Stimulated activated CD8-positive, alpha-beta memory T cell treated with anti-CD3 and anti-CD28 coated beads, Interleukin-15, amount 100 ng/mL, for 1 hour (primary cell): ENCODE measurements at places on chromosomes 2 and 18.

DNA sequence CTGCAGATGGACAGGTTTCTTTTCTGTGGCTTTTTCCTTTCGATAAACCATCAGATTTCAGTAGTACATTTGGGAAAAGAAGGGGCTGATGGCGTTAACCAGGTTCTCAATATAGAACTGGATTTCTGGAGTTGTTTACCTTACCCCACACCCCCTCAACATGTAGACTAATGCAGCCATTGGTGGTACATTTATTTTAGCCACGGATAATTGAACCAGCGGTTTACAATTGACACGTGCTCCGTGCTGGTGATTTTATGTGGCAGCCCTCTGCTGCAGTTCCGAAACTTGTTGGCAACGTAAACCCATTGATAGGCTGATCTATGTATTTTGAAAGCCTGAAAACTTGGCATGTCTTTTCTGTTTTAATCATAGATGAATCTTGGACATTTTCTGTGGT is 5.4 kb downstream of the SOX11 start:
- DNase-seq, result no peak

DNA sequence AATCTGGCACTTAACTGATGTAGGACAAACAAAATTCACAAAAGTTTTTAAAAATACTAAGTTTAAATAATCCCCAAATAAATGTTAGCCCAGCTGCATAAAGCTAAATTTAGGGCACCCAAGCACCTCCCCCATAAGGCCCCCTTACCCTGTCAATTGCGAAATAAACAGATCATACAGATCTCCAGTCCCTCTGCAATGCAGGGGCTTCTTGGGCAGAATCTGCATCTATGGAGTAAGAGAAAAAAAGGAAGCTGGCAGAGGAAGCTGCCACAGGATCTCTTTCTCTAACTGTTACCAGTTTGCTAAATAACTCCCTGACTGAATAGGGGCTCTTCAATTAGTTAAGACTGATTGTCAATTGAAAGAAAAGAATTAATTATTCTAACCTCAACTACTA is 117.7 kb downstream of the MEMO1 start:
- no peak for DNase-seq

GRCh38 chr2:31161637-31162036 is 23.4 kb upstream of the GALNT14 start:
- DNase-seq, result no peak

DNA sequence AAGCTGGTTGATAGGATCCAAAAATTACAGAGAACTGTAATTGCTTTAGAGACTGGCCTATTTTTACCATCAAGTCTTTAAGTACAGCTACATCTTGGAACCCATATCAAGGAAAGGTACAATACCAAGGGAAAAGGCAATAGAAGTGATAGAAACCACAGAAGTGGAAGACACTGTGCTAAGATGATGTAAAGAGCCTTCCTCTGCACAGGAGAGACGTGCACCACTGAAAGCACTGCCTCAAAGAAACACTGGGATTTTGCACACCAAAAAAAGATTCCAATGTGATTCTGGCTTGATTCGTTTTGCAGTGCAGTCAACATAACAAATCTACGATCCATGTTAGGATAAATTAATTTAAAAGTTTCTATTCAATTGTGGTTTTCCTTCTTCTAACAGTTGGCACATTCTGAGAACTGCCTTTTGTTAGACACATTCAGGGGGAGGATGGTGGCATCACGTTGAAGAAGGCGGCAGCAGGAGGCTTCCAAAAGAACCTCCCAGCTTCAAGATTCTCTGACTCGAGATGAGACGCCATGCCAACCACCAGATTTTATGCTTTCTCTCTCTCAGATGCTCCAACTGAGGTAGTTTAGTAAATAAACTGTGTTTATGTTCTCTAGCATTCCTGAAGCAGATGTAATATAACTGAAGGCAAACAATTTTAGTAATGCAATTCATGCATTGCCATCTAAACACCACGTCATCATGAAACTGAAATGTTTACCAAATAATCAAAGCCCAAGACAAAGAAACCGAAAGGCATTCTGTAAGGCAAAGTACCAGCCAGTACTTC is 102.9 kb downstream of the BCL2 start:
- no peak for DNase-seq

DNA sequence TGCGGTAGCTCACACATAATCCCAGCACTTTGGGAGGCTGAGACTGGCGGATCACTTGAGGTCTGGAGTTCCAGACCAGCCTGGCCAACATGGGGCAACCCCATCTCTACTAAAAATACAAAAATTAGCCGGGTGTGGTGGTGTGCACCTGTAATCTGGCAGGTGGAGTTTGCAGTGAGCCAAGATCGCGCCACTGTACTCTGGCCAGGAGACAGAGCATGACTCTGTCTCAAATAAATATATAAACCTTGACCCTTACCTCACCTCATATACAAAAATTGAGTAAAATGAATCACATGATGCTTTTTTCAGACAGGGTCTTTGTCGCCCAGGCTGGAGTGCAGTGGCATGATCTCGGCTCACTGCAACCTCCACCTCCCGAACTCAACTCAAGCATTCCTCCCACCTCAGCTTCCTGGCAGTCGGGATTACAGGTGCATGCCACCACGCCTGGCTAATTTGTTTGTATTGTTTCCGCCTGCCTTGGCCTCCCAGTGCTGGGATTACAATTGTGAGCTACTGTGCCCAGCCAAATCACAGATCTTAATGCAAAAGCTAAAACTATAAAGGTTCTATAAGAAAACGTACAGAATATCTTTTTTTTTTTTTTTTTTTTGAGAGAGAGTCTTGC is 25.3 kb downstream of the XPO1 start:
- no peak for DNase-seq

DNA sequence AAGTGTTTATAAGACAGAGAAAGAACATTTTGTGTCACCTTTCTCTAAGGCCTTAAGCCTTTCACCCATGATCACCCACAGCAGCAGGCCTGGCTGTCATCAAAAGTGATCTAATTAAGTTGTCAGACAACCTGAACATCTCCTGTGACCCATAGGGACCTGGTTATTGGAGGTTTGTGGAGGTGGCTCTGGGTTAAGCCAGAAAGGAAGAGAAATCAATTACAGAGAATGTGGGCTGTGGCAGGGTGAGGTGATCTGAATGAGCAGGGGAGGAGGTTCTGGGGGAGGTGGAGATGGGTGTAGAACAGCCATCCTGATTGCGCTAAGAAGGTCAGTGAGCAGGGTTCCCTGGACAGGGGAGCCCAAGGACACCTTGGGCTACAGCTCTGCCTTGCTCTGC is 170.8 kb downstream of the FSHR start:
- no peak for DNase-seq

DNA sequence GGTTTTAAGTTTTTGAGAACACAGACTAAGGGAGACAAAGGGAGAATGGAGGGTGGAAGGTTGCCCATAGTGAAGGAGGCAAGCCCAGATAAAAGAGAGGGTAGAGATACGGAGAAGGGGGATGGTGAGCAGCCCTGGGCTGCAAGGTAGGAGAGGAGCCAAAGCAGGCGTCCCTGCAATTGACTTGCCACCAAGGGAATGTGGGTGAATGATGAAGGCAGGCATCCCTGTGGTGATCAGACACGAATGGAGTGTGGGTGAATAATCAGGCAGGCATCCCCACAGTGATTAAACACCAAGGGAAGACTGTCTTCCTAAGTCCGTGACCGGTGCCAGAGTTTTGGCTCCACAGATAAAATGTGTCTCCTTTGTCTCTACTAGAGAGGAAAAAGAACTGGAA is 16.5 kb upstream of the ALPK2 start:
- no peak for DNase-seq

- no peak for DNase-seq
Observed at GRCh38 chr2:169562519-169562918, 11.1 kb downstream of the FASTKD1 start.

GRCh38 chr2:176270100-176270750 is 983 bp downstream of the MTX2 start:
- no peak for DNase-seq

GRCh38 chr2:201195331-201195730 is 12.4 kb downstream of the CASP10 start:
- no peak for DNase-seq

DNA sequence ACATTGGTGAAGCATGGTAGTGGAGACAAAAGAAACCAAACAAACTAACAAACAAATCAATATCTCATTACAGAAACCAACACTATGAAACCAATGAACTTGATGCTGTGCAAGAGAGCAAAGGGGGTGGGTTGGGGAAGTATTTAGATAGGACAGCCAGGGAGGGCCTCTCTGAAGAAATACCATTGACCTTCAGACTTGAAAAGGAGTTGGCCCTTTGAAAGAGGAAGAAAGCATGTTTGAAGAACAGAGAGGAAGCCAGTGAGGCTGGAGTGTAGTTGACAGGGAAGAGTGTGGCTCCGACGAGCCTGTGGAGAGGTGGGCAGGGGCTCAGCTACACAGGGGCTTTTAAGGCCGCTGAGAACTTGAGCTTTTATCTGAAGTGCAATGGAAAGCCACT is 151.0 kb upstream of the GATA6 start:
- no peak for DNase-seq

GRCh38 chr2:238689871-238690389 is 158.0 kb upstream of the TWIST2 start:
- DNase-seq, result no peak

DNA sequence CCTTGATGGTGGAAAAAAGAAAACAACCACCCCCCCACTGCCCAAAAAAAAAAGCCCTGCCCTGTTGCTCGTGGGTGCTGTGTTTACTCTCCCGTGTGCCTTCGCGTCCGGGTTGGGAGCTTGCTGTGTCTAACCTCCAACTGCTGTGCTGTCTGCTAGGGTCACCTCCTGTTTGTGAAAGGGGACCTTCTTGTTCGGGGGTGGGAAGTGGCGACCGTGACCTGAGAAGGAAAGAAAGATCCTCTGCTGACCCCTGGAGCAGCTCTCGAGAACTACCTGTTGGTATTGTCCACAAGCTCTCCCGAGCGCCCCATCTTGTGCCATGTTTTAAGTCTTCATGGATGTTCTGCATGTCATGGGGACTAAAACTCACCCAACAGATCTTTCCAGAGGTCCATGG is 28.0 kb downstream of the MAL start:
- no peak for DNase-seq

DNA sequence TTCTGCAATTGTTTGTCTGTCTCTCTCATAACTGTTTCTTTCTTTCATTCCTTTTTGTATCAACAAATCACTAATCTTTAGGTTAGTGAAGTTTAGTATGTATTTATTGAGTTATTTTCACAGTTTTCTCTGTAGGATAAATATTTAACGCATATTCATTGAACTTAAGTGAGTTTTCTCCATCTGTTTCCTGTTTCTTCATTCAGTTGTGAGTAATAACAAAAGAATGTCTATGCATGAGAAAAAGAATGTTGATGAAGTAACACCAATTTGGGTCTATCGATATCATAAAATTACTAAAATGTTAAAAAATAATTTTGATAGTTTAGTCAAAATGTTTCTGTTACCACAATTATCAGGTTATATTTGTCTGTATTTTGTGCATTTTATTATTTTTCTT is 948.0 kb downstream of the DSC3 start:
- DNase-seq, result no peak

- no peak for DNase-seq
Observed at GRCh38 chr2:177692042-177692782, 299.6 kb downstream of the AGPS start.

DNA sequence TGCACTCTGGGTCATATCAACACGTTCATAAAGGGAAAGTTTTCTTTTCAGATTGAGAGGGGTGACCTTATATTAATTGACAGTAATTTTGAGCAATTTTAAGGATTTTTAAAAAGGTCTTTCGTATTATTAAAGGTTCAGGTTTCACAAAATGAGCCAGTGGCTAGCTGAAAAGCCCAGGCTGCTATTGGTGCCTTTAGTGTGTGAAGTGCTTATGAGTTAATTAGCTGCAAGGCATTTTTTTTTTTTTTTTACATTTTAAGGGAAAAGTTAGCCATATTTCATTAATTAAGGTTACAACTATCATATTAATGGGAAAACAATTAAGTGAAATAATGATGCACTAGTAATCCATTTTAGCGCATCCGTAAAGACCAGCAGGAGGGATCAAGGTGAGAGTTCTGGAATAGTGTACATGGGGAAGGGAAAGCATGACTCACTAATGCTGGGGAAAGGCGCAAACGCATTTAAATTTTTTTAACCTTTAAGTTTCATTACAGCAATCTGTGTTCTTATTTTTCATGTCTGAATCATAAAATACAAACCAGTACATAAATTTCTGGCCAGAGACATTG is 200.0 kb downstream of the ZNF407 start:
- no peak for DNase-seq

DNA sequence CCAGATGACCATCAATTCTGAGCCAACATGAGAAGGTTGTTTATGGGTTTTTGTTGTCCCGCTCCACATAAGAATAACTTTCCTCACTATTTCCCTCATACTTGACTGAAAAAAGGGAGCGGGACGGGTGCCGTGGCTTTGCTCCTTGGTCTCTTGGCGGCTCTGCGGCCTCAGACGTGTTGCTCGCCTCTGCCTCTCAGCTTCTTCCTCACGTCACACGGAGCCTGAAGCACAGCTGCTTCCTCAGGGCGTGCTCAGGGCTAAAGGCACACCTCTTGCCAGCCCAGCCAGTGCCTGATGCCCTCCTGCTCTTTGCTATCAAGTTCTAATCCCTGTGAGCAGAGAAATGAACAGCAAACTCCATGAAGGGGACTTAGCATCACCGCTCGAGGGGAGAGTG is 17.9 kb upstream of the ID2 start:
- DNase-seq, result no peak

DNA sequence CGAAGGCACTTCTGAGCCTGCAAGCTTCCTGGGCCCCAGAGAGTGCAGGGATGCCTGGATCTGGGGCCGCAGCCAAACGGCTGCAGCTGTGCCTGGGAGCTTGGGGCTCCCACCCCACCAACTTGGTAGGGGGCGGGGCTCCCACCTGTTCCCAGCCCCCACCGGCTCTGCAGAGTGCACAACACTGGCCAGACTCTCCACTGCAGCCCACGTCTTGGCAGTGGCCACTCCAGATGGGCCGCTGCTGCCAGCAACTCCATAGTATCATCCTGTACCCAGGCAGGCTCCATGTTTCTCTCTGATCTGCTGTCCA is 9.9 kb downstream of the DYSF start:
- DNase-seq, result no peak

DNA sequence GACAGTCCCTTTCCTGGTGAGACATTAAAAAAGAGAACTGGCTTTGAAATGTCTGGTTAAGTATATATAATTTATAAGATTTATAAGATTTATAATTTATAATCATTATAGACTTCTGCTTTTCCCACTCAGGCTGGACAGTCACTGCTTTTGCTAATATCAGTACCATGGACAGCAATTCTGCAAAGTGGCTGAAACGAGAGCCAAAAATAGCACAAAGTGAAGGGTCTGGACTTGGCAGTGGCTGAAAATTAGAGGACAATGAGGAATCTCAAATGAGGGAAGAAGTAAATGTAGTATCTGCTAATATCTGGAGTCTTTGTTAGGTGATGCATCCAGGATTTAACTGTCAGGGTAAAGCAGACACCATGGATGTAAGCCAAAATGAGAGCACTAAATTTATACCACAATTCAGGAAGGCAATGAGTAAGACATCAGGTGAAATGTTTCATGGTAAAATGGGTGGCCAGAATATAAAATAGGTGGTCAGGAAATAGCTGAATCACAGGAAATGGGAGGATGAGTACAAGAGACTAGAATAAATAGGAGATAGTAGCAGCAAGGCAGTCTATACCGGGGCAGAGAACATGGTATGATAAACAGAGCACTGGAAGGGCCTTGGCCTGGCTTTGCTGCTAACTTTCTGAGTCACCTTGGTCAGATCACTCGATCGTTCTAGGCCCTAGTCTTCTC is 39.6 kb upstream of the BOD1L2 start:
- DNase-seq, result no peak
